Left kidney (tissue), 8 donors: ENCODE measurements at places on chromosomes 1 and 21. TPM values are rescaled to one million over a fixed set of nuclear protein-coding genes. Genes with fewer than 3 reads are reported as not detected.

The NBPF6 gene
- not detected for polyA plus RNA-seq

The CDC20 gene
- polyA plus RNA-seq: 47.4 TPM

The RBP7 gene
- 15.3 TPM for polyA plus RNA-seq

The OLIG1 gene
- polyA plus RNA-seq: 0.15 TPM

The RIPK4 gene
- 14.4 TPM for polyA plus RNA-seq

The DENND2D gene
- polyA plus RNA-seq: 18.9 TPM

The MIXL1 gene
- 0.23 TPM for polyA plus RNA-seq

The SLC66A1 gene
- polyA plus RNA-seq: 13.3 TPM

The ST6GALNAC5 gene
- 3.0 TPM for polyA plus RNA-seq

DNA sequence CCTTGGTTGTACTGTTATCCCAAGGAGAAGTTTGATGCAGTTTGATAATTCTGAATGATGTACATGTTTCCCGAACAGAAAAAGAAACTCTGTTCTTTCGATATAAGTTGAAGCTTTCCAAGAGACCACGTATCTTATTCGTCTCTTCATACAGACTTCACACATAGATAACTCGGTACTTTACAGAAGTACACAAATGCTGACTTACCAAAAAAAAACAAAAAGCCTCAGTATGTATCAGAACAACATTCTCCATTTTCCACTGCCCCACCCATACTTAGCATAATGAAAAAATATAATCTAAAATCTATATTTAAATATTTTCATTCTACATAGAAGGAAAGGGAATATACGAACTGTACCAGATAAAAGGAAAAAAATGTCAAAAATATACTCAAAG, 2.2 kb downstream of the FOXJ3 start:
- no peak for DNase-seq

DNA sequence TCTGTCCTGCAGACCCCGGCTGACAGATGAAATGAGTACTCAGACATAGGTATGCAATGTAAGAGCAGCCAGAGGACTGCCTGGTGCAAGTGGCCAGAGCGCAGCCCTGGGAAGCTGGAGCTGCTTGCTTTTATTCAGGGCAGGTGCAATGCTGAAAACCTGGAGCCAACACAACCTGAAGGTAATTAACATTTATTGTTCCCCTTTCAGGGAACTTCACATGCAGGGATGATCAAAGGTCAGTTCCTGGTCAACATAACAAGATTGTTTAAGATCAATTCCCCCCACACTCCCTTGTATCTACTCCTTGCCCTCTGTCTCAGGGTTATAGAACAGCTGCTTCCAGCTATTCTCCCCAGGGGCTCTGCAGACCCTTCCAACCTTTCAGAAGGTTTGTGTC, 48.7 kb upstream of the PRELP start:
- no peak for DNase-seq

- DNase-seq: no peak
Observed at GRCh38 chr1:9822897-9823692, 670 bp downstream of the CLSTN1 start.

DNA sequence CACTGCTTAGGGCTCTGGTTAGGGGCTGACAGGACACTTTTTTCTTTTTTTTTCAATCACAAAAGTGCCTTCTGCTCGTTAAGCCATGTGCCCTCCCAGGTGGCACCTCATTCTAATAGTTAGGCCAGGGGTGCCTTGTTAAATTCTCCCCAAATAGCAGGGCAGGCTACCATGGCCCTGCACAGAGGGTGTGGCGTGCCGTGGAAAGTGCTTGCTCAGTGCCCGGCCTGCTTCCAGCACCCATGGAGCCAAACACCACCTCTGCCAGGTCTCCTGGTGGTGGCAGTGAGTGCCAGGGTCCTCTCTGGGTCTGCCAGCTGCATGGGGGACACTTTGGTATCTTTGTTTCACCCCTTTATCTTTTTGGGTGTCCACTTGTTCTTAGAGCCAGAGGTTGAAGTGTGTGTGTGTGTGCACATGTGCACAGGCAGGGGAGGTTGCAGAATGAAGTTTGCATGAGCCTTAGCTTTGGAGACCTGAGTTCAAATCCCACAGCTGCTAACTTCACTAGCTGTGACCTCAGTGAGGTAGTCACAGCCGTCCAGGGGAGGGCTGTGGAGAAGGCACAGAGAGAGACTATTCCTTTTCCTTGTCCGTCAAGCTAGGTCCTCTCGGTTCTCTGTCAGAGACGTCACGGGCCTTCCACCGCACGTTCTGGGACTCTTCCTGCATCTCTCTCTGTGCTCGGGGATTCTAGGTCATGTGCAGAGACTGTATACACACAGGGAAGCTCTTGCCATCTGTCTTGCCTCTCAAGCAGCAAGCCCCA, 39.9 kb upstream of the CSF3R start:
- no peak for DNase-seq

- DNase-seq: no peak
Observed at GRCh38 chr1:8458607-8459006, 140.7 kb downstream of the SLC45A1 start.

DNA sequence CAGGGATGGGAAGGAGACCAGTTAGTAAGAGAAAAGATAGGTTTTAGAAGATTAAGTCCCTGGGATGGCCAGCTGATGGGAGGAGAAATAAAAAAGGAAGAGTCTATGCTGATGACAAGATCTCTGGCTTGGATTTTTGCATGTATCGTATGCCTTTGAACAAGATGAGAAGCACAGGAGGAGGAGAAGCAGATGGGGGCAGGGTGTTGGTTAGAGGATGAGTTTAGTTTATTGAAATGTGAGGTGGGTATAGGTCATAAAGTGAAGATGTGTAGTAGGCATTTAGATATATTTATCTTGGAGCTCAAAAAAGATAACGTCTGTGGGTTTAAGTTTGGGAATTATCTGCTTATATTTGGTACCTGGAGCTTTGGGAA, 1.4 kb downstream of the TIPRL start:
- no peak for DNase-seq

GRCh38 chr1:166133276-166133841, 33.4 kb downstream of the FAM78B start:
- no peak for DNase-seq

GRCh38 chr1:148315071-148315811, 163.2 kb upstream of the NBPF11 start:
- DNase-seq: no peak

DNA sequence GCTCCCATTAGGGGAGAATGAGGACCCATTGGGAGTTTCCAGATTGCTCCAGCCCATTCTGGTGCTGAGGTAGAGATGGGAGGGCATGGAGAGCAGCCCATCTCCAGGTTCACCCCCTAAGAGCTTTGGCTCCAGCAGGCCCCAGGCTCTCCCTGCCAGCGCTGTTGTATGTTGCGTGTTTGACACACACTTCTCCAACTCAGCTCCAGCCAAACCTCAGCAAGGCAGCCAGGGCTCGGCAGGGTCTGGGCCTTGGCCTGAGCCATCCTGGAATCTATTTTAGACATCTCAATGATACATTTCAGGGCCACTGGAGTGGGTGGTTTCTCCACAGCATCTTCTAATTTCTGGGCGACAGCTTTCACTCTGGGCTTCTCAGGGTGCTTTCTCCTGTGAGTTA, 117.0 kb downstream of the NAV1 start:
- no peak for DNase-seq

DNA sequence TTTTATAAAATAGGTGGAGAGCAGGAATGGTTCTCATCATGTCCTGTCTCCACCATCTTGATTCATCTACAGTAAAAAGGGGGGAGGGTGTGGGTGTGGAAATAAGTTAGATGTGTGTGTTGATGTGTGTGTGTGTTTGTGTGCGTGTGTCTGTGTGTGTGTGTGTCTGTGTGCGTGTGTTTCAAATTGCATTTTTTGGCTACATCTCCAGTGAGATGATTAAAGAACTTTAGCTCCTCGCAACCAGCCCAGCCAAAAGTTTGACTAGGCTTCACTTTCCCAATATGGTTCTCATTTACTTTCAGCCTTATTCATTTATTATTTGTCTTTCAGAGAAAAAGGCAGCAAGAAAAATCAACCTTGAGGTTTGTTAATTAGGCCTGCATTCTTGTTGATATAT, 14.7 kb upstream of the HAO2 start:
- DNase-seq: no peak

DNA sequence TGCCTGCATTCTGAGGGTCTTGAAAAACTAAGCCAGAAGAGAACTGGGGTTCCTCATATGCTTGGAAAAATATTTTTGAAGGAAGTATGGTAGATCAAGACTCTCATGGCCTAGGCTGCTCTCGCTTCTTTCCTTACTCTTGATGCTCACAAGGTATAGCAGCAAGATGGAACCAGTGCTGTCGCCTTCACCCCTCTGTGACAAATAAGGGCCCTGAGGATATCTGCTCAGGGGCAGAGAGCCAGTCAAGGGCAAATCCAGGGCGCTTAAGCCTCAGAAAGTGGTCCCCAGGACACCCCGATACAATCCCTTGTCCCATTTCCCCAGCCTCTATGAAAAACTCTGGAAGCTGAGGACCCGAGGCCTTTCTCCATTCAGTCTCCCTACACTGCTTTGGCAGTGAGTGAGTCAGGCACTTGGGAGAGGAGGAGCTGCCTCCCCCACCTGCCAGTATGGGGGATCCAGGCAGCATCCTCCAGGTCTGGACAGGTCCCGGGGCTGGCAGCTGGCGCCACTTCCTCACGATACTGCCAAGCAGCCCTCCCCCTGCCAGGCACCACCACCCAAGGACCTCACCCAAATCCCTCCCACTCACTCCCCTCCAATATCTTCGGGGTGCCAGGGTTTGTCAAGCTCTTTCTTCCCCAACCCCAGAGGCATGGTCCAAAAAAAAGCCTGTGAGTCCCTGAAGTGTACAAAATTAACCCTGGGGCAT, 1.3 kb downstream of the IGSF9 start:
- DNase-seq: no peak

DNA sequence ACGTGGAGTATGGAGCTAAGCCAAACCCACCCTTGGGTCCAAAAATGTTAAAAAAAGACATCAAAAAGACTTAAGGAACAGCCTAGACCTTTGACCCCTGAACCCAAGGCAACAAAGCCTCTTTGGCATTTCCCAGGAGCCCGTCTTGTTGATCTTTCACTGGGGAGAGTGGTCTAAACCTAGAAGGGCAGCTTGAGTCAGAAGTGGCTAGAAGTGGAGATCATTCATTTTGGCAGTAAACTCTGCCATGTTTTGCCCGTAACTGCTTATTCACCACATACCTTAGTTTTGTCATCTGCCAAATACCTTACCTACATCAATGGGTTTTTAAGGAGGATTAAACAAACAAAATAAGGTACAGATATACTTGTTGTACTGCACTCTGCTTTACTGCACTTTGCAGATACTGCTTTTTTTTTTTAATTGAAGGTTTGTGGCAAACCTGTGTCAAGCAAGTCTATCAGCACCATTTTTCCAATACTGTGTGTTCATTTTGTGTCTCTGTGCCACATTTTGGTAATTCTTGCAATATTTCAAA, 1.7 kb upstream of the CTSE start:
- no peak for DNase-seq

GRCh38 chr1:61463220-61463619, 261.7 kb downstream of the TM2D1 start:
- no peak for DNase-seq

GRCh38 chr1:235366286-235366685, 941 bp upstream of the TBCE start:
- DNase-seq: no peak

GRCh38 chr1:165836664-165837482, 9.5 kb downstream of the UCK2 start:
- DNase-seq: no peak

- DNase-seq: no peak
Observed at GRCh38 chr1:234643111-234643849, 33.3 kb upstream of the IRF2BP2 start.

DNA sequence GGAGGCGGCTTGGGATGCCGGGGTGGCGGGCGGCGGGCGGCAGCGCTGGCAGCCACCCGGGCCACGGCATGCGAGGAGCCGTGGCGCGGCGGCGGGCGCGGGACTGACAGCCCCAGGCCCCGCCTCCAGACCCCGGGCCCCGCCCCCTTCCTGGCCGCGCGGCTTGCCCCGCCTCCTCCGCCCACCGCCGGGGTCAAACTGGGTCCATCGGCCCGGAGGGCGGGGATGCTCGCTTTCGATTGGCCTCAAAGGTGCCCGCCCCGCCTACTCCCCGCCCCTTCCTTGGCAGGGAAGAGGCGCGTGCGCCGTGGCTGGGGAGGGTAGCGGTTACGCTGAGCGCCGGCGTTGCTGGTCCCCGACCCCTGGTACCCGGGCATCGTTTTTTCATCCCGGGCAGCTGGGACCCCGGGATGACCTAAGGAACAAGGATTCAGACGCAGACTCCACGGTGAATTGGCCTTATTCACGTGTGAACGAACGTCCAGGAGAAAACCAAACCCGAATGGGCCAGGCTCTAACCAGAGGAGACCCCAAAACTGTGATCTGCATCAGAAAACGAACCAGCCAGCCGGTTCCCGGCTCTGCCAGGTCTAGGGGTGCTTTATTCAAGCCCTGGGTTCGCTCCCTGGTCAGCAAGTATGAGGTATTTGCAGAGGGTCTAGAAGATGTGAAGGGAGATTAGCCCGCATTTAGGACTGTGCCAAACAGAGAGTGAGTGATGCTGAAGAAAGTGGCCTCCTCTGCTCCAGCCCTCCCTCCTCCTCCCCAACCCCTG, 117.2 kb upstream of the GUCA2B start:
- DNase-seq: peak; percentile 94

GRCh38 chr1:226342656-226343055, 33.7 kb upstream of the LIN9 start:
- DNase-seq: no peak

DNA sequence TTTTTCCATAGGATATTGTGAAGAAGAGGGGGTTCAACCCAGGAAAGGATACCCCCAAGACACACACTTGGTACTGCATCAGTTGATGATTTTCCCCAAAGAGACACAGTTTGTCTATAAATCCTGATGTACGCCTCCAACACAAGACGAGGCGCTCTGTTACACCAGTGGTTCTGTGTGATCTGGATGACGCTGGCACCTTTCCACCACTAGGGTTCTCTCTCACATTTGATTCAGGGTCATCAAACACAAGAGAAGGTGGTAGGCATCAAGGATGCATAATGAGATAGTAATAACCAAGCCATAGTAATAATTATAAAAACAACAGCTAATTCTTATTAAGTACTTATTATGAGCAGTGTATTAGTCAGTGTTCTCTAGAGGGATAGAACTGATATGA, 508.8 kb upstream of the ZP4 start:
- no peak for DNase-seq

- DNase-seq: no peak
Observed at GRCh38 chr1:204018460-204018859, 54.5 kb upstream of the SOX13 start.

DNA sequence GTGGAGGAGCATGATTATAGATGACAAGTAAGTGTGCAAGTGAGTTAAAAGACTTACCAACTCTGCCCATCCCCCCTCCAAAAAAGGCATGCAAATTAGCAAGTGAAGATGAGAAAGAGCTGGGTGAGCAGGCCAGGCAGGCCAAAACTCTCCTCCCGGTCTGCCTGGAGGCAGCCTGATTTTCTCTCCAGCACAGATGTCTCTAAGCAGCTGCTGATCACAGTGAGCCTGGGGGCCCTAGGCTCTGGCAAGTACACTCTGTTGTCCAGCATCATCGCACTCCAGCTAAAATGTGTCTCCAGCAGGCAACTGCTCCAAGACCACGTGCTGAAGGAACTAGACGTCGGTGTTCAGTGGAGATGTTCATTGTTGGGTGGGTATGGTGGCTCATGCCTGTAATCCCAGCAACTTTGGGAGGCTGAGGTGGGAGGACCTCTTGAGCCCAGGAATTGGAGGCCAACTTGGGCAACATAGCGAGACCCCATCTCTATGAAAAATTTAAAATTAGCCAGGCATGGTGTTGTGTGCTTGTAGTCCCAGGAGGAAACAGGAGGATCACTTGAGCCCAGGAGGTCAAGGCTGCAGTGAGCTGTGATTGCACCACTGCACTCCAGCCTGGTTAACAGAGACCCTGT, 56.7 kb upstream of the PUM1 start:
- DNase-seq: no peak

- no peak for DNase-seq
Observed at GRCh38 chr1:234731569-234732085, 121.6 kb upstream of the IRF2BP2 start.

GRCh38 chr1:7280347-7280960, 490.6 kb upstream of the VAMP3 start:
- no peak for DNase-seq
